ENCODE measurements at places on chromosomes 1 and 21.
A peak's percentile ranks its signal among the peaks of the same experiment; 100 is the strongest.

DNA sequence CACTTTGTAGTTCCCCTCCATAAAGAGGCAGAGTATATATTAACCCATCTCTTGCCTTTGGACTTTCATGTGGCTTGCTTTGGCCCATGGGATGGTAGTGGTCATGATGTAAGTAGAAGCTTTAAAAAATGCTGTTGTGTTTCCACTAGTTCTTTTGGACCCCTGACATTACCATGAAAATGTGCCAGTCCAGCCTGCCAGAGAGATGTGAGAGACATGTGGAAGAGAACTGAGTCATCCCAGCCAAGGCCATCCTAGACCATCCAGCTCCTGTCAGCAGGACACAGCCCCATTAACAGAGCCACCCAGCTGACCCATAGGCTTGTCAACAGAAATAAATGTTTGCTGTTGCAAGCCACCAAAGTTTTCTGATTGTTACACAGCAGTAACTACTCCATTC is 3.9 kb upstream of the CD101 start:
- no peak for DNase-seq

DNA sequence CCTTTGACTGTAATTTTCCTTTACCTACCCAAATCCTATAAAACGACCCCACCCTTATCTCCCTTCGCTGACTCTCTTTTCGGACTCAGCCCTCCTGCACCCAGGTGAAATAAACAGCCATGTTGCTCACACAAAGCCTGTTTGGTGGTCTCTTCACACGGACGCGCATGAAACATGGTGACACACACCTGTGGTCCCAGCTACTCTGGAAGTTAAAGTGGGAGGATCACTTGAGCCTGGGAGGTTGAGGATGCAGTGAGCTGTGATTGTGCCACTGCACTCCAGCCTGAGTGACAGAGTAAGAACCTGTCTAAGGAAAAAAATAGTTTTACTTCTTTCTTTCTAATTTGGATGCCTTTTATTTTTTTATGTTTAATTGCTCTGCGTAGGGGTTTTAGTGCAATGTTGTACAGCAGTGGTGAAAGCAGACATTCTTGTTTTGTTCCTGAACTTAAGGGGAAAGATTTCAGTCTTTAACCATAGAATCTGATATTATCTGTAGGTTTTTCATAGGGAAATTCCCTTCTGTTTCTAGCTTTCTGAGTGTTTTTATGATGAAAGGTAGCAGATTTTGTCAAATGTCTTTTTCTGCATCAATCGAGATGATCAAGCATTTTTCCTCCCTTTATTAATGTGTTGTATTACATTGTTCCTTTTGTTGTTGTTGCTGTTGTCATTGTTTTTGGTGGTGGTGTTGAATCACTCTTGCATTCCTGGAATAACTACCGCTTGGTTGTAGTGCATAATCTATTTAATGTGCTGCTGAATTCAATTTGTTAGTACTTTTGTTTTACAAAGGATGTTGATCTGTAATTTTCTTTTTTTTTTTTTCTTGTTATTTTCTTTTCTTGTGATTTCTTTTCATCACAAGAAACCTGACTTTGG is 497.4 kb downstream of the DISC1 start:
- peak; percentile 56 for DNase-seq

DNA sequence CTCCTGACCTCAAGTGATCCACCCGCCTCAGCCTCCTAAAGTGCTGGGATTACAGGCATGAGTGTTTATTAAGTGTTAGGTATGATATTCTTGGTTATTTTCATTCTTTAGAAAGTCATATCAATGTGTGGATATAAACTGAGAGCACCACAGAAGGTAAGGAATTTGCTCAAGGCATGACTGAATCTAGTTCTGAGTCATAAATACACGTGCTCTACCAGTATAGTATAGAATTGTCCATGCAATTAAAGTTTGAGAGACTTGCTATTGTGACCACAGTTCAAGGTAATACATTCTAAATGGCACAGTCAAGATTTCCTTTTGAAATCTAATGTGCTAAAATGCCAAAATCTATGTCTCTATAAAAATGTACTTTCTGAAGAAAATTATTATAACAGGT is 401.1 kb upstream of the CHRM3 start:
- no peak for DNase-seq

DNA sequence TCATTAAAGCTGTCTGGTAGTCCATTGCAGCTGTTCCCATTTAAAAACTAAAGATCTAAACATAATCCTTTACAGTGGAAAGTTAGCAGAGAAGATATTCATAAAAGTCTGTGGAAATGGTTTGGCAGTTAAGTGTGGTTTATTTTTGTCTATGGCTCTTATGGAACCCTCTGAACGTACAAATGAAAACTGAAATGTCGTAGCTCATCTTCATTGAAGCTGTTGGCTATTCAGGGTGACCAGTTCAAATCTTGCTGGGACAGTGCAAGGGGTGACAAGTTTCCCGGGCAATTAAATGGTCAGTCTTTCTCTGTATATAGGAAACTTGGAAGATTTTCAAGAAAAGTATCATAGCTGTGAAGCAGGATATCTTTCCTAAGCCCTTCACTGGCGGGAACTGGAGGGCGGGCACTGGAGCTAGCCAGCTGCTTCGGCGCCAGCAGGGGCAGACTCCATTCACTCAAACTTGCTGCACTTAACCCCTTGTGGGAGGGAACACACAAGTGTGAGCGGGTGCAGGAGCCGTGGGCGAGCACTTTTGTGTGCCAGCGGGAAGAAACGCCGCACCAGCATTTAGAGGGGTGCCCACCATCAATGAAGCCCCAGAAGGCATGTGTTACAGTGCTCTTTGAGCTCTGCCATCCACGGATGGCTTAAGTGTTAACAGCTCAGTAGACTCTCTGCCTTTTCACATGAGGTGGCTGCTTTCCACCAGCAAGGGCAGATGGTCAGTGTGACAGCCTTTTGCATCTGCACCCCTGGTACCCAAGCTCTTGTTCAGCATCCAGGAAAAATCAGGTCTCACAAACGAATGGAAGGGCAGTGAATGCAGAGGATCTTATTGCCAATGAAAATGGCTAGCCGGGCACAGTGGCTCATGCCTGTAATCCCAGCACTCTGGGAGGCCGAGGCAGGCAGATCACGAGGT is 232.1 kb upstream of the KAZN start:
- DNase-seq, result peak; percentile 48

GRCh38 chr1:57637155-57637554 is 213.3 kb upstream of the DAB1 start:
- peak; percentile 39 for DNase-seq

DNA sequence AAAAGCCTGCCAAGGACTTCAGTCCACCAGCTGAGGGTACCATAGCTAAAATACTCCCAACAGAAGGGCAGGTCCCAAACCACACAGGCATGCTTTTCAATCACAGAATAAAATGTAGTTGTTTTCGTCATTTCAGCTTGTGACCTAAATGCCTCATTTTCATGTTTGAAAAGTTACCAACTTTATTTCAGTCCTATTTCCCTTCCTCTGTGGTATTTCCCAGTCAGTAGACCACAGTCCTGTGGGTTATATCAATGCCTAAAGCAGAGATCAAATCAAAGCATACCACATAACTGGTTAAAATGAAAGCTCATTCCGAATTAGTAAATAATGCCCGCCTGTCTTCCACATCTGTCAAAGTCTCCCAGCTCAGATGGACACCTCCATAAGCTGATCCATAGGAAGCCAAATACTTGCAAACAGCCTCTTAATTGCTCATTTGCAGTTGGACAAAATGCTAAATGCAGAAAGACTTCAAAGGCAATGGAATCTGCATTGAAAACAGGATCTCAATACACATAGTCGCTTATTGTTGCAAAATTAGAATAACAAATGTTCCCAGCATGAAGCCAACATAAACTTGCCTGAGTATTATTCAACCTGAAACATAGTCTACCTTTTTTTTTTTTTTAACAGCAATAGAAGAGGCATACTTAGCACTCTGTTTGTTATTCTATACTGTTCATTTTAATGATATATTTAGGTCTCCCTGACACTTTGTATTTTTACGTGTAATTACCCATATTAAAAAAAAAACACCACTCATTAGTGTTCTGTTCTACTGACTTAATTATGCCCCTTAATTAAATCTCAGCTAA is 53.9 kb downstream of the NR5A2 start:
- peak; percentile 74 for DNase-seq

GRCh38 chr1:164857439-164857838 is 298.5 kb downstream of the PBX1 start:
- DNase-seq, result no peak

DNA sequence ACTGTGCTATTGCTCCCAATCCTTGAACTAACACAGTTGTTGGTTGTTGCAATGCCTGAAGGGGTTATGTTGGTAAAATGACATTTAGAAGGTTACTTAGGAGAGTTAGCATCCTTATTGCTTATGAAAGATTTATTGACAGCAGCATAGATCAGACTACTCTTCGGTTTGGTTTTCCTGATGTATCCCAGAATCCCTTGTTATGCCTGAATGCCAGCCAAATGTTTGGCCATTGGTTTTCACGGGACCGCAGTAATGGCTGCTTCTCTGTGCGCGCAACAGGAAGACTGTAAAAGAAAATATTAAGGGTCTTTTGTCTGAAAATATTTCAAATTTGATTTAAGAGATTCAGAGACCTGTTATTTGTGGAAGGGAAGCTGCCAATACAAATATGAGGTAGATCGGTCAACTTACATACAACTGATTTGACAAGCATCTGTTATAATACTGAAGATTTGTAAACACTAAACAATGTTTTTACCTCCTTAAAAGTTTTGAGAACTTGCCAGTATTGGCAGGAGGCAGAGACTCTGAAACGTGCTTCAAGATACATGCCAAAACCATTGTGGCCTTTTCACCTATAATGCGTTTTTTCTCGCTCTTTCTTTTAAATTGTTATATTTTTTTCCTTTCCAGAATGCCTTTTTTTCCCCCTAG is 8.3 kb downstream of the NFIA start:
- no peak for DNase-seq

GRCh38 chr1:96059276-96059675 is 662.3 kb upstream of the PTBP2 start:
- no peak for DNase-seq

- DNase-seq, result peak; percentile 78
These were observed 221.2 kb downstream of the CACNA1E start for GRCh38 chr1:181704546-181704945.

DNA sequence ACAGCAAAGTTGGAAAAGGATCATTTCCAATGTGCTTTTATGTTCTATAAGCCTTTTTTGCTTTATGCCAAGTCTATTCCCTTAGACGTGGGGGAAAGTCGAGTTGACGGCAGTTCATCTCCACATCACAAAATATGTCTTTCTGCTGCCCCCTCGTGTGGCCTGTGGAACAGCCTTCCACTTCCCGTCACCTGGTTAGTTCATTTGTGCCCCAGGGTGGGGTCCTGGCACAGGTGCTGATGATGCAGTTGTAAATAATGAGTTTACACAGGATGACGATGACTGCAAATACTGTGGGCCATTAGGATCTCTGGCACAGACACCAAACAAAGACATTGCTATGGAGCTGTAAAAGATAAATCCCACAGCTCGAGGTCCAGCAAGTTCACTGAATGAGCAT is 10.0 kb upstream of the OTUD3 start:
- DNase-seq, result no peak

DNA sequence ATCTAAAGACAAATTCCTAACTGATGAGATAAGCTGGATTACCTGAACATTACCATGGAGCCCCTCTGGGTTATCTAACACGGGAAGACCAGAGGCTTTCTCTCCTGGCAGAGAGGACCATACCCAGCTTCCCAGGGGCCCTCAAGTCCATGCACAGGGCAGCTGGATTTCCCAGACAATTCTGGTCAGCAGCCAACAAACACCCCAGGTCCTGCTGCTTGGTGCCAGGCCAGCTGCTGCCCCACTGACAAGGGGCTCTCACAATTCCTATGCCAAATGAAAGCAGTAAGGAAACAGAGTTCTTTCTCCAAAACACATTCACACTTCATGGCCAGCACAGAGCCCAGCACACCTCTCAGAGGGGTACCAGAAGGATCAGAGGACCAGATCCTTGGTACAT is 114.2 kb downstream of the HLCS start:
- DNase-seq, result no peak

- DNase-seq, result no peak
These were observed 392 bp upstream of the TAGLN2 start for GRCh38 chr1:159925719-159926078.

DNA sequence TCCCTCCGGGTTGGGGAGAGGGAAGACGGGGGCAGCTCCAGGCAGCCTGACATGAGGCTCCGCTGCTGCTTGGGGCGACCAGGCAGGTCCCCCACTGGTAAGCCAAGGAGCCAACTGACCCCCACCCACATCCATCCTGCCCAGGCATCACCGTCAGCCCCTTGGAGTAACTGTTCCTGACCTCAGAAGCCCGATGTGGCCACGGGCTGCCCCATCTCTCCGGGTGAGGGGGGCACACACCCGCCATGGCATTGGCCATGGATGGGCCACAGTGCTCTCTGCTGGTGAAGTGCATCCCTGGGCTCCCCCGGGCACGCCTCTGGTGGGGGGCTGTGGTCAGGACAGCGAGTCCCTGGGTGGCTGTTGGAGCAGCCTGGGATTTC is 100.0 kb downstream of the CRYAA start:
- no peak for DNase-seq

- no peak for DNase-seq
These were observed 9.3 kb downstream of the C1QB start for GRCh38 chr1:22662318-22662717.

DNA sequence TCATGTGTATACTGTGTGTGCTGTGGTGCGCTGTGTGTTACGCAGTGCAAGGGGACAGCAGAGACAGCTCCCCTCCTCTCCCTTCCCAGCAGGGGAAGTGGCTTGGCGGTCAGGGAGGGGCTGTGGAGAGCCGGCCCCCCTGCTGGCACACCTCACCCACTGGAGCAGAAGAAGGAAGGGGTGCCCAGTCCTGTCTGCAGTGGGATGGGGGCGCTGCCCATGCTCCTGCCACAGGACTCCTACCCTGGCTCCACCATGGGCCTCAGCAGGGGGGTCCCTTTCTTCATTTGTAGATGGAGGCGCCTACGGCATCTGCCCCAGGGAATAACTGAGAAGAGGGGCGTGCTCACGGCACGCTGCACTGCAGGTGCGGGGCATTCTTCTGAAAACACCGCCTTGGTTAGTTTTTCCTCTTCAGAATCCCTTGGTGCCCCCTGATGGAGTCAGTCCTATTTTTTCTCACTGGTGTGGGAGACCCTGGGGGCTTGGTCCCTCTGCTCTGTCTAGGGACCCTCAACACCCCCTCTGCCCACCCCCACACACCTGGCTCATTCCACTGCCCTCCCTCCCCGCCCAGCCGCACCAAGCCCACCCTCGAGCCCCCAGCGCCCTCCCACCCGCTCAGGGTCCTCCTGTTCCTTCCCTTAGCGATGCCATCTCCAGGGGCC is 13.8 kb upstream of the LDLRAP1 start:
- no peak for DNase-seq

DNA sequence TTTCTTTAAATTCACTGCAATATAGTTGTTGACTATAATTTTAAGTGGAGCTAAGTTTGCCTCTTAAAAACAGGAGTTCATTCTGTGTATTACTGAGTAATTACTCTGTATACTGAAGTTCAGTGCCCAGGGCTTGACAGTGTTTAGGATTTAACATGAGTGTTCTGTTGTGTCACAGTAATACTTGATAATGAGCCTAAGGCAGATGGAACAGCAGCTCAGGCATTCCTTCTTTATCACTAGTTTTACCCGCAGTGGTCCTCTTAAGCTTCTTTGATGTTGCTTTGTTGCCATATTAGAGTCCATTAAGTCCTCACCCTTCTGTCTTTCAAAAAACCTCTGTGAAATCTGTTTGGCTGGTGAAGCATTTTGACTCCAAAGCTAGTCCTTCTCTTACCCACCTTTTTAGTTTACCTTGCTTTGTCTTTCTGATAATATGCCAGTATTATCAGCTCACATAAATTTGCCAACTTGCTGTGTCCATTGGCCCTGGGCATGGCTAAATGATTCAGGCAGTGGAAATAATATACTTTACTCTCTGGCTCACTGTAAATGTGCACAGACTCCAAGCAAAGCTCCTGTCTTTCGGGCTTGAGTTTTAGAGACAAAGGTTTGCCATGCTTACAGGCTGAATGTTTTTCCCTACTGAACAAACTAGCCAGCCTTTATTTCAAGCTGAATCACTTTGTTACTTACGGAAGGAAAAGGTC is 17.7 kb downstream of the HIPK1 start:
- DNase-seq, result peak; percentile 19
